ENCODE measurements at places on chromosomes 3 and 15.

GRCh38 chr15:72671525-72671924, 14.5 kb downstream of the HIGD2B start:
- no peak for DNase-seq

GRCh38 chr15:59388670-59389069, 16.0 kb upstream of the MYO1E start:
- DNase-seq = no peak

- DNase-seq = no peak
Observed at GRCh38 chr3:43879166-43879565, 188.4 kb downstream of the ABHD5 start.

GRCh38 chr3:117722856-117723255, 1013.3 kb downstream of the TUSC7 start:
- DNase-seq = no peak

- no peak for DNase-seq
Observed at GRCh38 chr15:73621286-73621826, 11.8 kb downstream of the NPTN start.

DNA sequence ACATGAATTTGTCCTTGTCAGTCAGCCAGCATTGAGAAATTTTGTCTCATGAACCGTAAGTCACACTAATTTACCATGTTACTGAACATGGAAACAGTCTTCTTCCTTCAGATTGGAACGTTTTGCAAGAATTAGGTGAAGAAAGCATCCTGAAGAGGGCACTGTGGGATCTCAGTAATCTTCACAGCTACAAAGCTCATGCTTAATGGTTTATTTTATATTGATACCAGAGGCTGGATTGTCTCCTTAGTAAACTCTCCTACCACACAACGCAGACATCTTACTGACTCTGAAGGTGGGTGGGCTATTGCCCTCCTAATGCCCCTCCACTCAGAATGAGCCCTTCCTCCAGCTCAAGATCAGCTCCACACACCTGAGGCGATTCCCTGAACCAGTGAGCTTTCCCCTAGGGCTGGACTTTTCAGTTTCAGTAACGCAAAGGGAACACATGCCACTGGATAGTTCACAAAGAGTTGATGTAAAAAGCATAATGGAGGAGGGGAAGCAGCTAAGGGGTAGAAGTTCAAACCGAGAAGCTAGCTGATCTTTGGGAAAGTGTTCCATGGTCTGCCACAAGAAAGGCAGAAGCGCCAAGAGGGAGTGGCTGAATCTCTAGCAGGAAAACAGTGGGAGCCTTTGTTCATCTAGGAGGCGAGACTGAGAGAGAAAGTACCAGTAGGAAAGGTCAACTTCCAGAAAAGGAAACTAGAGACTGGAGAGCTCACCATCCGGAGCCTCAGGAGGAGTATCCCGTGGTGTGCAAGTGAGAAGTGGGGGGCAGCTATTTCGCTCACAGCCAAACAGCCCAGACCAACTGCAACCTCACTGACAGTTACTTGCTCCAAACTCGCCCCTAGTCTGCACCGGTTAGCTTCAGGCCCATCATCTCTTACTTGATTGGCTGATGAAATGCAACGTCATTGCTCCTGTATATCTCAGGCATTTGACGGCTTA, at the start of gene SLC9C1:
Gene SLC9C1 (minus strand): TSS at position 849 of the 954 bp plus-strand sequence. CDS start 7,425 bp downstream, outside the sequence.
- DNase-seq = no peak

DNA sequence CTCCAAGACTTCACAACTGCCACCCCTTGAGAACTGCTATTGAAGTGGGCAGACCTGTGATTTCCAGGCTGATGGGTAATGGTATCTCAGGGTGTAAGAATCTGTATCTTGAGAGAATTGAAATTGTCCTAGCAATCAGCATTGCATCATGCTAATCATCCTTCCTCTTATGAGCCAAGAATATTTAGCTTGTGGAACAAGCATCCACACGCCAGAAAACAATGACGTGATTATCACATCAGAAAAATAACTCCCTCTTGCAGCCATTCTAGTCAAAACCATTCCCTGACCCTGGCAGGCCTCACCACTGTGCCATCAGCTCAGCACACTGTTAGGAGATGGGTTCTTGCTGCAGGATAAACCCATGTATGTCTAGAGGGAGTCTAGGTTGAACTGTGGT, 6.7 kb downstream of the BCL2L10 start:
- DNase-seq = no peak

DNA sequence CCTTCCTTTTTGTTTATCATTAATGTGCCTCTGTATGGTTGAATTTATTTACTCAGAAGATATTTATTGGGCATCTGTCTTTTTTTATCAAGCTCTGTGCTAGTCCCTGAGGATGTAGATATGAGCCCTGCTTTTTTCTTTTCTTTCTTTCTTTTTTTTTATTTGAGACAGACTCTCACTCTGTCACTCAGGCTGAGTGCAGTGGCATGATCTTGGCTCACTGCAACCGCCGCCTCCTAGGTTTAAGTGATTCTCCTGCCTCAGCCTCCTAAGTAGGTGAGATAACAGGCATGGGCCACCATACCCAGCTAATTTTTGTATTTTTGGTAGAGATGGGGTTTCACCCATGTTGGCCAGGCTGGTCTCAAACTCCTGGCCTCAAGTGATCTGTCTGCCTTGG, 58.5 kb downstream of the MBNL1 start:
- DNase-seq = no peak

All from osteocyte (in vitro differentiated cells).